Endodermal cell (in vitro differentiated cells): ENCODE measurements at places on chromosomes 7 and 10.

GRCh38 chr7:30321882-30322192 is 37.4 kb downstream of the ZNRF2 start:
- no peak for DNase-seq

DNA sequence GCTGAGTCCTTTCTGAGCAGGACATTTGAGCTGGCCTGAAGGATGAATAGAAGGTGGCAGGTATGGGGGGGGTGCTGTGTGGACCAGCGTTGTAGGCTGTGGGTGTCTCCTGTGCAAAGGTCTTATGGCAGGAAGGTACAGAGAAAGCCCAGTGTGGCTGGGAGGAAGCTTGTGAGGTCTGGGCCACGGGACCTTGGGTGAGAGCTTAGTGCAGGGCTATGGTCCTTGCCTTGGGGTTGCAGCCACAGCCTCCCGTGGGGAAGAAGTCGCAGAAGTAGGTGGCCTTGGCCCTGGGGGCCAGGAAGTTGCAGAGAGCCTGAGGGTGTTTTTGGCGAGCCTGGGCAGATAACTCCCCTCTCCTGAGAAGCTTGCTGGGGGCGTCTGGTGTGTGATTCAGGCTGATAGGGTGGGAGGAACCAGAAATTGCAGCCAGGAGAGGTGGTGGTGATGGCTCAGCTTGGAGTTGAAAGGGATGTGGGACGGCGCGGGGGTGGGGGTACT is 172.0 kb upstream of the TNRC18 start:
- DNase-seq = peak; percentile 75

DNA sequence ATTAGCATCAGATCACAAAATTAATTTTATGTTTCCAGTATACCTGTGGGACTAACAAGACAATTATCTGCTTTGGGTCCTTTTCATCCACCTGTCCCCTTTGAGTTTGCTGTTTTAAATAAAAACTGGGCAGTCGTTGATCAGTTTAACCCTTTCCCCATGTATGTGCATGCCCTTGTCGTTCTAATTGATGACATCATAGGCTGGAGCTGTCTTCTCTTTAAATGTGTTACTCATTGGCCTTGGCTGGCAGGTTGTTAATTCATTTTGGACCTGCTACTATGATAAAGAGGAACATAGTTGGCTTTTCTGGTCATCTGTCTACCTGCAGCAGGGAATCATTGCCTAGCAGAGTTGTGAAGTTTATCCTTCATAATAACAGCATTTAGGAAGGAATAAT is 53.8 kb downstream of the TASOR2 start:
- DNase-seq = no peak

DNA sequence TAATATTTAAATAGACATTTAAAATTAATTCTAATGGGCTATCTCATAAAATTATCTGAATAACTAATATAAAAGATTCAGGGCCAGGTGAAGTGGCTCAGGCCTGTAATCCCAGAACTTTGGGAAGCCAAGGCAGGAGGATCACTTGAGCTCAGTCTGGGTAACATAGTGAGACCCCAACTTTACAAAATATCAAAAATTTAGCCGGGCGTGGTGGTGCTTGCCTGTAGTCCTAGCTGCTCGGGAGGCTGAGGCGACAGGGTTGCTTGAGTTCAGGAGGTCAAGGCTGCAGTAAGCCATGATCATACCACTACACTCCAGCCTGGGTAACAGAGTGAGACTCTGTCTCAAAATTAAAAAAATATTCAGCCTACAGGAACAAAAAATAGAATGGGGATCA is 12.5 kb downstream of the NOBOX start:
- DNase-seq = peak; percentile 29

DNA sequence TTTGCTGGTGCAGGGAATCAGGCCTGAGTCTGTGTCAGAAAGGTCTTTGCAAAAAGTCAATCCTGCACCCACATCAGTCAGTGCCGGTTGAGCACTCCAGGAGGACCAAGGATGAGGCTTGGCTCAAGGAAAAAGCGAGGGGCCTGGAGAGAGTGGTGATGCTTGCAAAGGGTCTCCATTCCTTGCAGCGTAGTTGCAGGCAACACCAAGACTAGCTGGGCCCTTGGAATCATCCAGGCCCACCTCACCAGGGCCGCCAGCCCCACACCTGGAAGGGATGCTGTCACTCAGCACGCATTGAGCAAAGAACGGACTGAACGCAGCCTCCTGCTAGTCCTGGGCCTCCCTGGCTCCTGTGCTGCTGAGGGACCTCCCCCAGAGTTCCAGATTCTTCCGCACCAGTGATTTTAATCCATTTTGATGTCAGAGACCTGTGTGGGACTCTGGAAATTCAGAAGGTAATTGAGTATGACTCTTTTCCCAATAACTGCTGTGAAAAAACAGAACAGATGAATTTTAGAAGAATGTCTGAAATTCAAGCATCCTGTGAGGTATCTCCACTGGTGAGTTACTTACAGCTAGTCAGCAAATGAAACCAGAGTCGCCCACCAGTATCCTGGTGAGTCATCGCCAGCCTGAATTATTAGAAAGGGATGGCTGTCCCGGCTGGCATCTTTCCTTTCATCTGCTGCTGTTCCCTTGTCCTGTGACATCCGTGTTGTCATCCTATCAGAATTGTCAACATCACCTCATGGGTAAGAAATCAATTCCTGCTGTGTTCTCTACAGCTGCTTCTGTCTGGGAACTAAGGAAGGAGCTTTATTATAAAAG is 150.8 kb upstream of the NPS start:
- DNase-seq = peak; percentile 67

DNA sequence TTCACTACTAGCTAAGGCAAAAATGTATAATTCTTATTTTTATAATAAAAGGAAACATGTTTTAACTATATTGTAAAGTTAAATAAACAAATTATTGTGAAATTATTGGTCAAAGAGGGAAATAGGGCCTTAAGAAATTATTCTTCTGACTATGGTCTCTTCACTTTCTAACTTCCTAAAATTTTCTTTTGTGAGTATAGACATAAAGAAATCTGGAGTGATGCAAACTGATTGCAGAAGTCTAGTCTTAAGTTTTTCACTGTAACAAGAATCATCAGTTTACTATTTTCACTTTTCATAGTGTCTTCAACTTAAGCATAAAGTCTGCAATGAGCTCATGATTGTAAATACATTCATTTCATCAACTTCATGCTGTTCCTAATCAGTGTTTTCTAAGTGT is 525.4 kb downstream of the TFEC start:
- DNase-seq = no peak

GRCh38 chr10:109317746-109318366 is 605.5 kb downstream of the XPNPEP1 start:
- DNase-seq = no peak

DNA sequence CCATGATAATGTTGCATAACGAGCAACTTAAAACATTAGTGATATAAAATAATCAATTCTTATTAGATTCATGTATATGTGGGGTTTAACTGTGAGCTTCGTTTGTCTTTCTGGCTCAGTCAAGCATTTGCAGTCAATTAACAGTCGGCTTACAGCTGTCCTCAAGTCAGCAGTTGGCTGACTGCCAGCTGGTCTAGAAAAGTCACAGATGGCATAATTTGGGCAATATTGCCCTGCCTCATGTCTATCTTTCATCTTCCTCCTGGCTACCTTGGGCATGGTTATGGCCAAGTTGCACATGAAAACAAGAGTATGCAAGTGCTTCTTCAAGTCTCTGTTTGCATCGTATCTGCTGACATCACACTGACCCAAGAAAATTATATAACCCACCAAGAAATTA is 186.1 kb upstream of the ZWINT start:
- no peak for DNase-seq
